Stimulated activated CD8-positive, alpha-beta memory T cell treated with anti-CD3 and anti-CD28 coated beads, Interleukin-4, amount 100 ng/mL, for 24 hours (primary cell): ENCODE measurements at places on chromosomes 11 and 22.

DNA sequence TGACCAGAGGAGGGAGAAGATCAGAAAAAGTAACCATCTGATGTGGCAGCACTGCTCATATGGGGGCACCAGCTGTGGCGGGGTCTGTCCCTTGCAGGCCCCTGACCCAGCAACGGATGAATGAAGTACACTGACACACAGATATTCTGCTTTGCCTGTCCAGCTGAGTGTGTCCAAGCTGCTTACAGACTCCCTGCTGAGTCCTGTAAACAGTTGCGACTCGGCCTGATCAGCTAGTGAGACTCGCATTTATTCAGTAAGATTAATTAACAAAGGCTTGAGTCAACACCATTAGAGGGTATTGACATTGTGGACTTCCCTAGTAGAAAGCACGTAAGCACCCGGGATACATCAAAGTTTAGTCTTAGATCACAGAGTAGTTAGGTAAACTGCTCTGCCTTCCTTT is 15.3 kb upstream of the OR10D3 start:
- DNase-seq, result no peak

DNA sequence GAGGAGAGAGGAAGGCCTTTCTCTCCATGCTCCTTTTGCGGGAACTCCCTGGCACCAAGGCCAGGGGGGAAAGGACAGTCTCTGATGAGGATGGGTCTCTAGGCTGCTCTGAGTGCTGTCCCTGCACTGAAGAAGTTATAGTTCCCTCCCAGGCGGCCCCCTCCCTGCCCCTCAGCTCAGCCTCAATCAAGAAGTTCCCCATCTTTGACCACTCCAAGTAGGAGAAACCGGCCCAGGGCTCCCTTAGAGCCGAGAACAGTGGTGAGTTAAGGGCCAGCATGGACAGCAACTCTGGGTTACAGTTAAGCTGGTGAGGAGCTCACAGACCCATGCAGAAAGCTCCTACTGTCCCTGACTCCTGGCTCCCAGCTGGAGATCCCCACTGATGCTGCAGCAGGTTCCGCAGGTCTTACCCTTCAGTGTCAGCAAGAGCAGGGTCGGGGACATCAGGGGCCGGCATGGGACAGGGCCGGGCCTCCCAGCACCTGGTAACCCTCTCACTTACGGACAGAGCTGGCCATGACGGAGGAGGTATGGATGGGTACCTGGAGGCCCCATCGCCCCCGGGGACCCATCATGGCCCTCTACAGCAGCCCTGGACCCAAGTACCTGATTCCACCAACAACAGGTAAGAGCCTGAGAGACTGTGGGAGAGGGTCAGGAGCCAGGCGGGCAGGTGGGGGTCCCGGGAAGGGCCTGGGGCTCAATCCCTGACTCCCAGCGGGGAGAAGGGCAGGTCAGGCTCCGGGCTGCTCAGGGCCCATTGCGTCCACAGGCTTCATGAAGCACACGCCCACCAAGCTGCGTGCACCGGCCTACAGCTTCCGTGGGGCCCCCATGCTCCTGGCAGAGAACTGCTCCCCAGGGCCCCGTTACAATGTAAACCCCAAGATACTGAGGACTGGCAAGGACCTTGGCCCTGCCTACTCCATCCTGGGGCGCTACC is 4.2 kb downstream of the SCGB1C1 start:
- no peak for DNase-seq

DNA sequence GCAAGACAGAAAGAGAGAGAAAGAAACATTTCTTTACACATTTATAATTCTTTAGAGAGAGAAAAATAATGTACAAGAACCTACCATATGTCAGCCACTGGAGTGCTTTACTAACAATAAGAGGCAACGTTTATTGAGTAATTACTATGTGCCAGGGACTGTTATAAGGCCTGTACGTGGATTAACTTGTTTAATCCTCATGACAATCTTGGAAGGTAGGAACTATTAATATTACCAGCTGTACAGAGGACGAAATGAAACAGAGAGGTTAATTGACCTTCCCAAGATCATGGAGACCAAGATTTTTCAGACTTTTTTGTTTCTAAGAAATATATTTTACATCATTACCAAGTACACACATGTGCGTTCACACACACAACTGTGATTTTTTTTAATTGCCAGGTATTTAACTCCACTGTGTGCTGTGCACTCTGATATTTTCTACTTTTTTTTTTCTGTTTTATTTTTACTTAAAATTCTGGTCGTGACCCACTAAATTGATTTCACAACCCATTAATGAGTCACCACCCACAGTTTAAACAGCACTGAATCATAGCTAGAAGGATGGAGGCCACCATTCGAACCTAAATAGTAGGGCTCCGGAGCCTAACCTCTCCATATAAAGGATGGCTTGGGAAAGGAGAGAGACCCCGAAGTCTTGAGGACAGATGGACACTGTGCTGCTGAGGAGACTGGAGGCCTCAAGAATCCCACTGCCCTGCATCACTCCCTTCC is 21.4 kb downstream of the CREB3L1 start:
- no peak for DNase-seq

DNA sequence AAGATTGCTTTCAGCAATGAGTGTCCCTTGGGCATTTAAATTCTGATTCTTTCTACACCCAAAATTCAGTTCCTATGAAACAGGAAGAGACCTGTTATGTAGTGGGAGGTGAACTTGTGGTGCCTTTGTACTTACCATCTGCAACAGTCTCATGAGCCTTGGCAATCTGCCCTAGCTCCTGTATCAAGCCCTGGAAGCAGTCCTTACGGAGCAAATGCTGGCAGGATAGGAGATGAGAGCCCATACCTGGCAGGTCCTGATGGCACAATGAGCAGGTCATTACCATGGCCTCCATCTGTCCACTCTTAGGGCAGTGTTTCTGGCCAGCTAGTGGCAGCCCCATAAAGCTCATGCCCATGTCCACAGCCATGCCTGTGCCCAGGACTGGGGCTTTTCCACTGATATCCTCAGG is 10.8 kb downstream of the TRIM66 start:
- no peak for DNase-seq

DNA sequence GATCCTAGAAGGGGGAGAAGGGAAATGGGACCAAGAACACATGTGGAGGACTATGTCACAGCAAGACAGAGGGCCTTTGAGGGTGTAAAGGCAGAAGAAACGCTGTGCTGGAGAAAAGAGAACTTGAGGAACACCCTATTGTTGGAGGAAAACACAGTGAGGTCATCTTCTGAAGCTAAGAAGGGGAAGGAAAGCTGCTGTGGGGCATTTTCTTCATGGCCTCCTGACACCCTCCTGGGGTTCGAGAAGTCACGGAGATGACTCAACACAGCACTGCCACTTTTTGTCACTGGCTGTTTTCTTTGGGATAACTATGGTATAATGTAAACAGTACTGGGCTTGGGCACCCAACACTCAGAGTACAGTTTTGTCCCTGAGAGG is 492.6 kb upstream of the CADM1 start:
- DNase-seq, result no peak

DNA sequence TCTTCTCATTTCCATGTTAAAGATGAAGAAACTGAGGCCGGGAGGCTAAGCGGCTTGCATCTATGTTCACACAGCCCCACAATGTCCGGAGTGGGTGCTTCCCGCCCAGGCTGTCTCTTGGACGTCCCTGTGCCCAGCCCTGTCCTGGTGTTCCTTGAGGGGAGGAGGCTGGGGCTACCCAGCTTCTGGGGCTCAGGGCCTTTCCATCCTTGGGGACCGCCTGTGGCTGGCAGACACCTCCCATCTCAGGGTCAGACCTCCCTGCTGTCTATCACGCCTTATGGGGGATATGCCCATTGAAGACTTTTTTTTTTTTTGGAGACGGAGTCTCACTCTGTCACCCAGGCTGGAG is 95.5 kb downstream of the WNT7B start:
- DNase-seq, result no peak

DNA sequence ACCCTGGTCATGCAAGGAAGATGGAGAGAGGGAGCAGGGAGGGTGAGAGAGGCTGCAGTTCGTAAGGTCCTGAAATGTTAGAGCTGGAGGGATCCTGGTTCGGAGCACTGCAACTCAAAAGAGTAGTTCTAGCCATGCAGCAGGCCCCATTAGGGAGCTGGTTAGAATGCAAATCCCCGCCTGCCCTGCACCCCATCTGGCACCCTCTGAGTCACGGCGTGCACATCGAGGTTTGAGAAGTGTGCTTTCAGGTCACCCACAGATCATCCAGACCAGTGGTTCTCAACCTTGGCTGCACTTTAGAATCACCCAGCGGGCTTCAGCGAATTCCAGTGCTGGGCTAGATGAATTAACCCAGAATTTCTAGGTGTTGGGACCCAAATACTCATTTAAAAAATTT is 48.2 kb downstream of the ST3GAL4 start:
- DNase-seq, result no peak

DNA sequence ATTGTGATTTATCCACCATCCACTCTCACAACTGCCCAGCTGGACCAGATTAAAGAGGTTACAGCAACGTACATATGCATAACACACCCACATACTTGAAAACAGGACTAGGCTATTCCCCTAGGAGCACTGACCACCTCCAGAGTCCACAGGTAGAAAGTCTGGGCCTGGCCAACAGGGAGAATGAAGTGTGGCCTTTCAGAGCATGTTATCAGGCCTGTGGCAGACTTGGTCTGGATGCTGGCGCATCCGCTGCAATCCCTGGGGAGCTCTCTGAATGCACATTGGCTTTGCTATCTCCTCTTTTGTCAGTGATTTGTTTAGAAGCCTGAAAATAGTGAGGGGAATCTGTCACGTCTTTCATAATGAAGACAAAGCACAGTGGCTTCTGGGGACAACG is 86.7 kb downstream of the C11orf58 start:
- DNase-seq, result no peak

DNA sequence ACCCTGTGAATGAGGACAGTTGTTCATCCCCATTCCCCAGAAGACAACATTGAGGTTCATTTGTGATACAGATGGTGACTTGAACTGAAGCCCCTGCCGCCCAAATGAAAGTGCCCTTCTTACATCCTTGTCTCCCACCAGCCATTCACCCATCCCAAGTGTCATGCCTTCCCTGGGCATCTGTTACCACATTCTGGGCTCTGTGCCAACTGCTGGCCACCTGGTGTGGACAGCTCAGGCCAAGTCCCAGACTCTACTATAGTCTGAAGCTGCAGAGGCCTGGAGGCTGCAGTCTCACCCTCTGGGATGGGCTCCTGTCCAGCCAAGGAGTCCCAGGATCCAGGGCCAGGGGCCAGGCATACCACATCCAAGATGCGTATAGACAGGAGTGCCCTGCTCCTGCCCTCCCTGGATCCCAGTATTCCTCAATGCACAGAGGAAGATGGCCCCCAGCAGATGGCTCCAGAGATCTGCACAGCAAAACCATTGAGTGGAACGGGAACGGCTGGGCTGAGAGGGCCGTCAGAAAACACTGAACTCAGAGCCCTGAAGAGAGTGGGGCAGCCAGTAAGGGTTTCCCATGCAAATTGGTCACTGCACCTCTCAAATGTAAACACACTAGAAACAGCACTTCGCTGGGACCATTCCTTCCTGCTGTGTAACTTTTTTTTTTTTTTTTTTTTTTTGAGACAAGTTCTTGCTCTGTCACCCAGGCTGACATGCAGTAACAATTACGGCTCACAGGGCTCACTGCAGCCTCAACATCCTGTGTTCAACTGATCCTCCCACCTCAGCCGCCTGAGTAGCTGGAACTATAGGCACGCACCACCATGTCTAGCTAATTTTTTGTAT is 22.8 kb downstream of the ARRB1 start:
- DNase-seq, result peak; percentile 34

DNA sequence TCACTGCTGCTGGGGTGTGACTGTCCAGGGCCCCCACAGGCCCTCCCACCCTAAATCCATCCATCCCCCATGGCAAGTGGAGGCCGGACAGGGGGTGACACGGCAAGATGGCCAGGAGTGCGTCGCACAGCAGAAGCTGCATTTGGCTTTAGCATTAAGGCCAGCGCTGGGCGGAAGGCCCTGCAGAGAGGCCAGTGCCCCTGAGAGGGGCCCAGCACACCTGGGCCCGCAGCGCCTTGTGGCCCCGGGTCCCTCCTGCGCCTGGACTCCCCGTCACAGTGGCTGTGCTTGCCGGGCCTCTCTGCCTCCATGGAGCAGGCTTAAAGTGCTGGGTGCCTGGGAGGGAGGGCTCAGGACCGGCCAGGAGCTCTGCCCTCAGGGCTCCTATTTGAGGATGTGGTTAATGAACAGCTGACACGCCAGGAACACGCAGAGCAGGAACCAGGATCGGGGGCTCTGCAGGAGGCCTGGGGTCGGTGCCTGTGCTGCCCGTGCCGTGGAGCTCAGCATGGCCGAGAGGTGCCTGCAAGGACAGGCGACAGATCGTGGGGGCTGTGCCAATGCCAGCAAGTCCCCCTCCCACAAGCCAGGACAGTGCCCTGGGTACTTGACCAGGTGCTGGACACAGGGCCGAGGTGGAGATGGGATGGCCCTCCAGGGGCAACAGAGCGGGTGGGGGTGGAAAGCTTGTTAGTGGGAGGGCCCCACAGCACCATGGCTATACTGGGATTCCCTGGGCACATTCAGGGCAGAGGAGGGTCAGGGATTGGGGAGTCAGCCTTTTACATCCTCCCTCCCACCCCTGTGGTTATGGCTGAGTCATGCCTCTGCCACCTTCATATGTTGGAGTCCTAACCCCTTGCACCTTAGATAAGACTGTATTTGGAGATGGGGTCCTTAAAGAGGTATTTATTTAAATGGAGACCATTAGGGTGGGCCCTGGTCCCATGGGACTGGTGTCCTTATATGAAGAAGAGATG is 30.9 kb upstream of the CARS1 start:
- no peak for DNase-seq

DNA sequence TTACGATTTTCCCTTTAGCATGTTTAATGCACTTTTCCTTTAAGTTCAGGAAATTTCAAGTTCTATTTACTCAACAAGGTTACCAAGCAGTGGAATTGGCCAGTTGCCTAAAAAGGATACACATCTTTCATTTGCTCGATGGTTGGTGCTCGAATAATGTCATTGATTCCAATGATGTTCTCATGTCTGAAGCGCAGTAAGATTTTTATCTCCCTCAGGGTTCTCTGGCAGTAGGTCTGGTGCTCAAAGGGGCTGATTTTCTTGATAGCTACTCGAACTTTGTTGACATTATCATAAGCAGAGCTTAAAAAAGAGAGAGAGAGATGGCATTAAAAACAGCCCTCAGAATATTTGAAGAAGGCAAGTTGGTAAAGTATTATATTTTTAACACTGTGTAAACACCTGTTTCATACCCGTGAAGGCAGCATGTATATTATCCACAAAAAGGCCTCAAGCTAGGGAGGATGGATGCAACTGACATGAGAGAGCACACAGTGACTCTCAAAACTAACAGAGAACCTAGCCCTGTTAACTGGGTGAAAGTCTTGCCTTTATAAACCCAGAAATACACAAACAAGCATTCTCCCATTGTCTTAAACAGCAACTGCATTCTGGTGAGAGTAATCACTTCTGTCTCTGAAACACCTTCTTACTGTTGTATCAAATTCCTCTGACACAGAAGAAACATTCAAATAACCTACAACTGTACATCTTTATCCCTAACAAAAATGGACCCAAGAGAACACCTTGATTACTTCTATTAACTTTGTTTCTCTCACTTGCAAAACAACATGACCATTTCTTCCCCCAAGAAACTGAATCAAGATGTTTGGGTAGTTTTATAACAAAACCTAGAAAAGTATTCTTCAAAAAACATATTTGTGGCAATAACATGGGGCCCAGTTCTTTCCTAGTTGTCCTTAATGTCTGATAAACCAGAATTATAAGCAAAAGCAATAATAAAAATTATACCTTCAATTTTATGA is 59.6 kb downstream of the MAPK1 start:
- no peak for DNase-seq
